Stimulated activated CD8-positive, alpha-beta memory T cell treated with anti-CD3 and anti-CD28 coated beads, Interleukin-4, amount 100 ng/mL, for 1 hour (primary cell): ENCODE measurements at places on chromosomes 2 and 18.

DNA sequence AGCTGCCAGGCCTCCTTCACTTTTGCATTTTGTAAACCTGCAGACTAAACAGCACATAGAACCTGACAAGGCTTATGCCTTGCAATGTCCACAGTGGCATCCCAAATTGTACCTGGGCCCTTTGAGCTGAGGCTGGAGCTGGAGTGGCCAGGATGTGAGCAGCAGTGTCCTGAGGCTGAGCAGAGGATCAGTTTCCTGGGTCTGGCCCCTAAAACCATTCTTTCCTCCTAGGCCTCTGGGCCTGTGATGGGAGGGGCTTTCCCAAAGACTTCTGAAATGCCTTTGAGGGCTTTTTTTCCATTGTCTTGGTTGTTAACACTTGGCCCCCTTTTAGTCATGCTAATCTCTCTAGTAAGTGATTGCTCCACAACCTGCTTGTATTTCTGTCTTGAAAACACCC is 32.8 kb downstream of the FSIP2 start:
- DNase-seq, result no peak

- DNase-seq, result no peak
Observed at GRCh38 chr2:239061121-239061666, 213.3 kb downstream of the TWIST2 start.

DNA sequence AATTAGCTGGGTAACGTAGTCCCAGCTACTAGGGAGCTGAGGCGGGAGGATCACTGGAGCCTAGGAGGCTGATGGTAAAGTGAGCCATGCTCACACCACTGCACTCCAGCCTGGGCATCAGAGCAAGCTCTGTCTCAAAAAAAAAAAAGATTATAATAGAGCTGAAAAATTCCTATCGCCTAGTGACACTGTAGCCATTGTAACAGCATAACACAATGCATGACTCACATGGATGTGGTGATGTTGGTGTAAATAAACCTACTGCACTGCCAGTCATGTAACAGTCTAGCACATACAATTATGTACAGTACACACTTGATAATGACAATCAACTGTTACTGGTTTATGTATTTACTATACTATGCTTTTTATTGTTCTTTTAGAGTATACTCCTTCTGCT is 39.6 kb downstream of the MGAT4A start:
- DNase-seq, result no peak

DNA sequence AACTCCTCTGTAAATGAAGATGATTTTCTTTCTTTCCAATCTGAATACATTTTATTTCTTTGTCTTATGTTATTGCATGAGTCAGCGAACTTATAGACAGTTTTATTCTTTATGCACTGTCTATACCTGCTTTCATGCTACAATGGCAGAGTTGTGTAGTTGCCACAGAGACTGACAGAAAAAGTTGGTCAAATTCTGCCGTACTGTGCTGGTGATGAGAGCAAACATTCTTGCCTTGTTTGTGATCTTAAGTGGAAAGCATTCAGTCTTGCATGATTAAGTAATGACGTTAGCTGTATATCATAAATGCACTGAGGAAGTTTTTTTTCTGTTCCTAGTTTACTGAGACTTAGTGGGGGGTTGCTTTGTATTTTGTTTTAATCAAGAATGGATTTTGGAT is 32.9 kb downstream of the ZC3H15 start:
- no peak for DNase-seq

DNA sequence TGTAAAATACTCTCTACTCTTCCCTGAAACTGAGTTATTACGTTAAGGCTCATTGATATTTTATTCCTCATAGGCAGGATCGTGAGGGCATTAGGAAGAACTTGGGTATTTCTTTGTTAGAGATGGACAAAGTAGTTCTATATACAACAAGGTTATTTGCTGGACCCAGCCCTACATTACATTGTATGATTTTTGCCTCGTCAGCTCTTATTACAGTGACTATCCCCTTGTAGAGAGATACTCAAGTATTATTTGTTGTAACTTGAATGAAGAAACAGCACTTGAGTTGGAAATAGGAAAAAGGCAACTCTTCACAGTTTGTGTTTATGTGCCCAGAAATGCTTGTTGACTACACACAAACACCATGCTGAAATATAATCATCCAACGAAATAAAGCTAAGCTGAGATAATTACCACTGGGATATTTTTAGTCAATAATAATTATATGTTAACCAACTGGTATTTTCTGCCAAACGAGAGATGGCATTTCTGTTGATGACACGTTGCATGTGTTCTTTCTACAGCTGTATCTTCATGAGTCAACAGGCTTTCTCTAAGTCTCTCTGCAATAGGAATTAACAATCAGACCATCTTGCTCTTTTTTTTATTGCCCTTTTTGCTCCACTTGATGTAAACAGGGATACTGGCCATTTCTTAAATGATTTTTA is 947.6 kb downstream of the DPP10 start:
- no peak for DNase-seq

GRCh38 chr2:145655165-145655765 is 1135.3 kb upstream of the ZEB2 start:
- no peak for DNase-seq

DNA sequence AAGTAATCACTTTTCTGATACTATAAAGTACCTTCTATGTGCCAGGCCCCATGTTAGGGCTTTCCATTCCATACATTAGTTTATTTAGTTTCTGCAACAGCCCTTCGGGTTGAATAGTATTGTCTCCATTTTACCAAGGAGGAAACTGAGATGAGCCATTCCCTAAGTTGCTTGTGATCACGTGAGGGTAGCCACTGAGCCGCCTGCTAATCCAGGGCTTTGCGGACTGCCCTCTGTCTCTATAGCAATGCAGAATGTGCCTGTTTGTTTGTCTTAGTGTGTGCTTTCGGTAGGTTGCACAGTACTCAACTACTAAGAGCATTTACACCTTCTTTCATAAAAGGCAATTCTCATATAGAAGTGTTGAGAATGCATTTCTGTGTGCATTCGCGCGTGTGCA is 5.0 kb downstream of the EMILIN2 start:
- no peak for DNase-seq

GRCh38 chr2:192327576-192327975 is 132.8 kb upstream of the TMEFF2 start:
- DNase-seq, result no peak

- DNase-seq, result no peak
Observed at GRCh38 chr18:23757437-23757733, 68.1 kb downstream of the LAMA3 start.

GRCh38 chr2:161165811-161166210 is 5.6 kb downstream of the TANK start:
- no peak for DNase-seq

- no peak for DNase-seq
Observed at GRCh38 chr2:175935289-175936181, 66.5 kb downstream of the LNPK start.

- DNase-seq, result no peak
Observed at GRCh38 chr2:224952936-224953657, 89.2 kb downstream of the DOCK10 start.

- DNase-seq, result no peak
Observed at GRCh38 chr2:198991431-198991830, 466.3 kb downstream of the SATB2 start.

GRCh38 chr2:133888621-133889219 is 320.5 kb upstream of the NCKAP5 start:
- DNase-seq, result no peak

DNA sequence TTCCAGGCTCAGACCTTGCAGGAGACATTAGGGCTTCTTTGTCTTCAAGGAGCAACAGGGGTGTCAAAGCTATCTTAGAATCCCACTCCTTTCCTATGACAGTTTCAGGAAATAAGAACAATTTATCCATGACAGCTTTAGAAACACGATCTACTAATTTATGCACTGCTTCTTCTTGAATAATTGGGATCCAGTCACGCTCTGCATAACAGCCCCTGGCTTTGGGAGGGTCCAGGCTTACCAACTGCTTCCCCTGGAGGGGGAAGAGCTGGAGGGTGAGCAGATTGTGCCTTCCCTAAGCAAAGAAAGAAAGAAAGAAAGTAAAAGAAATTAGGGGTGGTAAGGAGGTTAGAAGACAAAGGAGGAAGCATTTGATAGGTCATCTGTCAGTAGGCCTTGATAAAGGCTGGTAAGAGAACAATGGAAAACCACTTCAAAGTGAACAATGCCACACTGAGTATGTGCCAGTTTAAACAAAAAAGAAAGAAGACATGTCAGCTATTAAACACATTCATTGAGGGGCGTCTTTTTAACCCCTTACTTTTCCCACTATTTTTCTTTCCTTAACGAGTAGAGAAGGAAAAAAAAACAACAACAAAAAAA is 327.6 kb downstream of the DCC start:
- no peak for DNase-seq

DNA sequence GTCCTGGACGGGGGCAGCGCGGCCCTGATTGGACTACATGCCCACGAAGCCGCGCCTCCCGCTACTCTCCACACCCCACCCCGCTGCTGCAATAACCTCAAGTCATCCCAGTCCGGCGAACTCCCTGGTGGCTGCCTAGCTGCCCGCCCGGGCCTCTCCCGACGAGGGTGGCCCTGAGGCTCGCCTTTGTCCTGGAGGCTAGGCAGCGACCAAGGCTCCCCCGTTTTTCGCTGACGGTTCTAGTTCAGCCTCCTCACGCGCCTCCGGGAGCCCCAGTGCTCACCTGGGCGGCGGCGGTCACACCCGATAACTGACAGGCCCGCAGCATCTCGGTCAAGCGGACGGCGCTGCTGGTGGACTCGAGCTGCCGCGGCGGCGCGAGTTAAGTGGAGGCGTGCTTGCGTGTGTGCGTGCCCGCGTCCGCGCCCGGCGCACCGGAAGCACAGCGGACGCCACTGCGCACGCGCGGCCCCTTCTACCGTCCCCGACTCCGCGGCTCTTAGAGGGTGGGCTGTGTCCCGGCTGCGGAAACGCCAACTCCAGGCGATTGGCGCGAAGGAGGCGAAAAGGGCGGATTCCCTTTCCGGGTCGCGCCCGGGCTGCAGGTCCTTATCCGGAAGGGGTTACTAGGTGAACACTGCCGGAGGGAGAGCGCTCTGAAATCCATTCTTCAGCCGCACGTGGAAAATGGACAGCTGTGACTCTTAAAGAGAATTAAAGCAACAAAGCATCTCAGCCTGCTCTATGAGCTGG is at the start of gene IMMT:
TSS of gene IMMT (minus strand) at position 408 of the 753 bp plus-strand sequence. CDS start at position 328, 80 bp downstream.
- DNase-seq, result peak; percentile 78

GRCh38 chr18:37854396-37854795 is 288.8 kb upstream of the CELF4 start:
- DNase-seq, result no peak

- DNase-seq, result no peak
Observed at GRCh38 chr2:22897428-22897827, 487.6 kb upstream of the KLHL29 start.

DNA sequence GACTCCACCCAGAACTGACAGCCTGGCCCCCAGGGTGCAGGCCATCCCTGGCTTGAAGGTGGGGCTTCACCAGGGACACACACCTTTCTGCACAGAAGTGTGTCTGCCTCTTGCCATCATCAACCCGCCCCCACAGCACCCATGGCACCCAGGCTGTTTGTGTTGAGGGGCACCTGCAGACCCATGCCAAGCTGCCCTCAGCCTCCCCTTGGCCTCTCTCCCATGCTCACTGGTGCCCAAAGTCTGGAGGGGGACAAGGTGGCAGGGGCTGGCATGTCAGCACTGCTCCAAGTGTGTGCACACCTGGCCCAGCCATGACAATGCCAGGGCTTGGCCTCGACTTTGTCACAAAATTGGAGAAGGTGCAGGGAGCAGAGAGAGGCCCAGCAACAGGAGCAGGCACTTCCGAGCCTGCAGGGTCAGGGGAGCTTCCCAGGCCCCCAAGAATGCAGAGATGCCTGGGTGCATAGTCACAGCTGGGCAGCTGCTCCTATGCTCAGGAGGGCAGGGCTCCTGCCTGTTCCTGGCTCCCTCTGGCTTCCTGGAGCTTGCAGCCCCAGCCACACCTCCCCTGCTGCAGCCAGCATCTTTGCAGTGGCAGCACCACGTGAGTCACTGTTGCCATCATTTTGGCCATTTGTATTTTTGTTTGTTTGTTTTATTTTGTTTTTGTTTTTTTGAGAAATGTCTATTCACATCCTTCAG is 280.6 kb upstream of the UBE2E3 start:
- DNase-seq, result no peak

DNA sequence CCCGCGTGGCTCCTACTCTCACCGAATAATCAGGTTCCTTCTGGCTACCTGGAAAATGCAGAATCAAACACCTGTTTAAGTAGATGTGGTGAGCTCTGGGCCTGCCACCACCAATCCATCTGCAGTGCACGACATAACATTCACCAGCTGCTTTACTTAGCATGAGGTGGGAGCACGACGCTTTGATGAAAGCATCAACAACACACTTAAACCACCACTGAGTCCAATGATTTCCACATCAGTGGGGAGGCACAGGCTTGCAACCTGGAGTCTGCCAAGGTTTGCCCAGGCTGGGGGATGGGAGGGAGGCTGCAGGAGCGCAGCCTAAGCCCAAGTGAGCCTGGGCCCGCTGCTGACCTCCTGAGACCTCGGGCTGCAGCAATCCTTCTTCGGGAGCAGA is 415.5 kb downstream of the MEIS1 start:
- DNase-seq, result no peak

- DNase-seq, result no peak
Observed at GRCh38 chr2:230677201-230677946, 35.3 kb upstream of the CAB39 start.

- DNase-seq, result no peak
Observed at GRCh38 chr2:165453561-165454094, 15.9 kb upstream of the CSRNP3 start.

- DNase-seq, result no peak
Observed at GRCh38 chr2:66862885-66863650, 428.1 kb downstream of the MEIS1 start.

GRCh38 chr2:54347622-54348021 is 91.6 kb upstream of the TSPYL6 start:
- no peak for DNase-seq

GRCh38 chr2:107712857-107713256 is 113.8 kb upstream of the RGPD4 start:
- no peak for DNase-seq

DNA sequence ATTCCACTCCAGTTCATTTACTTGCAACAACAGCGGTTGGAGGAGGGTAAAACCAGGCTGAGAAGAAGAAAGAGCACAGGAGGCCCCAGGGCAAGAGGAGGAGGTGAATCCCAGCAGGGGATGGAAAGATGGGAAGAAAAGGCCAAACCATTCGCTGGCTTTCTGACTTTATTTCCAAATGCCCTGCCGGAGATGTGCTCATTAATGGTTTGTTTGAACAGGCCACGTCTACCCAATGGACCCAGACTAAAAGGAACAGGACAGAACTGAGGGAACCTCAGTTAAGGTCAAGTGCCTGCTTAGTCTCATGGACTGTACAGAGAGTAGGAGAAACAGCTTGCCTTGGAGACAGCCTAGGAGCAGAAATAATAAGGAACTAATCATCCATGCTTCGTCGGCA is 121.6 kb upstream of the NDUFV2 start:
- no peak for DNase-seq
